ENCODE measurements at places on chromosomes 3 and 15.

DNA sequence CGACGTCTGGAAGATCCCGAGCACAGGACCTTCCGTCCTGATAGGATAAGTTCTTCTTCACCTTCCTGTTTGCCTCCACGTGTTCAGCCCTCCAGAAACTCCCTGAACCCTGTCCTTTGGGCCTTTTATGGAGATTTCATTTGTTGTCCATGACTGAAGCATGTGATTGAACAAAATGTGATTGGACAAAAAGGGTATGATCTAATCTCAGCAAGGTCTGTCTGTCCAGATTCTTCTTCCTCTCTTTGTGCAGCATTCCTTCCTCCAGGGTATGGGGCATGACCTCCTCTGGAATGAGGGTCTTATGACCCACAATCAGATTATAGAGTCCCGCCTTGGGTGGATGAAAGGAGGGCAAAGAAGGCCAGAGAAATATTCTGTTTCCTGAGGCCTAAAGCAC lies at the start of gene CYP19A1:
TSS of gene CYP19A1 (minus strand) at position 101 of the 400 bp plus-strand sequence. CDS start 95,684 bp downstream, outside the sequence.
- DNase-seq: no peak

DNA sequence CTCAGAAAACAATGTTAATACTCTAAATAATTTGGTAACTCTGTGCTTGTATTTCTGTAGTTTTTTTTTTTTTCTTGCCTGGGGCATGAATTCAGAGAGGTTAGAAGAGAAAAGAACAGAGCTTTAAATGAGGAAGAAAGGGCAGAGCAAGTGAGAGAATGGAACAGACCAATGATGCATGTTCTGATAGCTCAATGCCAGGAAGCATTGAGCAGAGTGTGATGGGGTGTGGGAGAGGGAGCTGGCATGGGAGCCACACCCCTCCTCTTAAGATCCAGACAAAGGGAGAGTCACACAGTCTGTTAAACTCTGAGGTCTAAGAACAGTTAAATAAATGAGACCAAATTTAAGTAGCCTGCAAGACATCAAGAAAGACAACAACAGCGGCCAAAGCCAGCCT lies 538.6 kb downstream of the TUSC7 start:
- DNase-seq: no peak

DNA sequence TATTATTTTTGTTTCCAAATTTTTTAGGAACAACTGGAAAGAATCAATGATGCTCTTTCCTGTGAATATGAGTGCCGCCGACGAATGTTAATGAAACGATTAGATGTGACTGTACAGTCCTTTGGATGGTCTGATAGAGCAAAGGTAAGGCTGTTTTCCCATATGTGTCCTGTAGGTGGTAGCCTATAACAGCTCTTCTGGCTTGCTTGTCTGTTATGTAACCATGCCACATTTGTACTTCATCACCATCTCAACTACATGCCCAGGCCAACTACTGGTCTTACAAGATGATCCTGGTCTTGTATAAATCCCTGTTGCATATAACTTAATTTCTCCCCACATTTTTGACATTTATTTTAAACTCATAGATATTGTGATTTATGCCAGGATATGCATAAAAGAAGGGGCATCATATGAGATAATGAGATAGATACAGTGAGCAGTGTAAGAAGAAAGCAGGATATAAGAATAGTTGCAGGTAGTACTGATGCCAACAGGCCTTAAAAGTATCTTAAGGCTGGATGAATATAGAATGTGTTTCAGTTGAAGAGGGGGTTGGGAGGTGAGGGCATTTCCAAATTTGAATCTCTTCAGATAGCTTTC lies 20.3 kb downstream of the FAM98B start:
- DNase-seq: no peak

GRCh38 chr3:186098740-186099139 lies 10.1 kb downstream of the ETV5 start:
- no peak for DNase-seq

DNA sequence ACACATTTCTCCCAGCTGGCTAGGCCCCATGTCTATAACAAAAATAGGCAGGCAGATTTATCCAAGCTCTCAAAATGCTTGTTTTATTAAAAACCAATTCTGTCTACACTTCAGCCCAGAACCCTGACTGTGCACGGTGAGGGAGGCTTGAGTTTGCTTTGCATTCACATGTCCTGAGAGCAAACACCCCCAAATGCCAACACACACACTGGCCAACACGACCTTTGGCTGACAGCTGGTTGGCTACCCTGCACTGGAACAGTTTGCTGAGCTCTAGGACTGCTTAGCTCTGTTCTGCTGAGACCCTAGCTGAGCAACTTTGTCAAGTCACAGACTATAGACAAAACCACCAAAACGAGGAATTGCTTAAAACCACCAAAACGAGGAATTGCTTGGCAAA lies 3.6 kb downstream of the STIMATE start:
- DNase-seq: no peak

DNA sequence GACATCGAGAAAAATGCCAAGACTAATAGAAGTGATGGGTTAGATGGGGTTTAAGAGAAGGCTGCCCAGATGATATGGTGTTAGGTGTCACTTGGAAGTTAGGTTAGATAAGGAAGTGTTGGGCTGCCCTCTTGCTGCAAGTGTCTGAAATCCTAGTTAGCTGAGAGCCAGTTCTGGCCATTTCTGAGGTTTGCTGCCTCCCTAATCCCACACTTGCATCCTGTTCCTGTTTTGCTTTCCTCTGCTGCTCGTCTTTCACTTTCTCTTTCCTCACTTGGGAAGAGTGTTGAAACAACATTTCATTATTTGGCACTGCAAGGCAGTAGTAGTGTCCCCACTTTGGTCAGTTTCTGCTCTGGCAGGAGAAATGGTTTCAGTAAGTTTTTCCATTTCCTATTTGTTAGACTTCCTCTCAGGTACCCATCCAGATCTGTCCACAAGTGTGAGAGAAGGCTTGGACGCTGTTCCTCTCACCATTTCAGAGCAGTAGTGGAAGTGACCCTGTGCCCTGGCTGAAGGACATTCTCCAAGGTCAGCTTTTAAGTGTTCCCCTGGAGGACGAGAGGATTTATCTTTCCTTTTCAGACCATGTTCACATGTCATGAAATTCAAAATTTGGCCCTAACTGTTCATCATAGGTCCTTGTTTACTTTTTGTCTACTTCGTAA lies 93.3 kb downstream of the ADAMTSL3 start:
- no peak for DNase-seq

GRCh38 chr3:195886181-195887141 lies 21.9 kb downstream of the TNK2 start:
- DNase-seq: no peak

DNA sequence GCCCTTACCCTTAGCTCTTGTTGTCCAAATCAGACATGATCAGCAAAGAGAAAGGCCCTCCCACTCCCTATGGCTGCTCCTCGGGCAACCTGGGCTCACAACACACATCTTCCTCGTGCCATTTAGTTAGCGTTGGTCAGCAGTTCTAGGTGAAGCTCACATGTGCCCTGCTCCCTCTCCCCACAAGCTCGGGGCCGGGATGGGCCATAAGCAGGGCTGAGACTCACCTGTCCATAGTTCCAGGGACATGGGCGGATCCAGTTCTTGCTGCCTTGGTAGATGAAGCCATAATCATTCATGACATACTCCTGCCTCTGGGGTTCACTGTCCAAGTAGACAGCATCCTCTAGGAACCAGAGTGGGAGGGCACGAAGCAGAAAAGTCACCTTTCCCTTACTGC lies 10.4 kb downstream of the TGM5 start:
- no peak for DNase-seq

- DNase-seq: no peak
These were observed 307.8 kb downstream of the GABRG3 start for GRCh38 chr15:27278761-27279160.

GRCh38 chr3:127697551-127698240 lies 24.9 kb downstream of the ABTB1 start:
- DNase-seq: no peak

DNA sequence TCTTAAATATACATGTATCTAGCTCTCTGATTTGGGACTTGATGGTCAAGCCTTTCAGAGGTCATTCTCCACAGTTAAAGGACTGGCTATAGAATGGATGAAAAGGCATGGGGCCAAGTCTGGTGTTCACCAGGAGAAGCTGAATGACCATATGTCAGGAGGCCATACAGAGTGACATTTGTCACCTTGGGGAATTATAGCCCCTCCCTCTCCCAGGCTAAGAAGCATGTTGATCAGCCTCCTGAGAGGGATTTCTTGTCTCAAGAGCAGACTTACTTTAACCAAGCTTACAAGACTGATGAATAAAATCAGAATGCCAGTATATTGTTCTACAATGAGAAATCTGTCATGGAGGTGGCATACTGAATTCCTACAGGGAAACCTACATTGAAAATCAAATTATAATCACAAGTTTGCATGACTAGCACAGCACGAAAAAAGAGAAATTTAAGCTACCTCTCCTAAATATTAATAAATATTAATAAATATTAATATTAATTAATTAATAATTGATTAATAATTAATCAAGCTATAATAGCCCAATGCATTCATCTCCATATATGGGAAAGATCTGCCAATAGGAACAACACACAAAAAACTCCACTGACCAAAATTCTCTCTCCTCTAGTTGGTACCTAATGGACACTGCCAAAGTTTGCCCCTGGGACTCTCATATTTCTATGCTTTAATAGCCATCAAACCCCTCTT lies 47.3 kb downstream of the ATP8B4 start:
- DNase-seq: no peak

DNA sequence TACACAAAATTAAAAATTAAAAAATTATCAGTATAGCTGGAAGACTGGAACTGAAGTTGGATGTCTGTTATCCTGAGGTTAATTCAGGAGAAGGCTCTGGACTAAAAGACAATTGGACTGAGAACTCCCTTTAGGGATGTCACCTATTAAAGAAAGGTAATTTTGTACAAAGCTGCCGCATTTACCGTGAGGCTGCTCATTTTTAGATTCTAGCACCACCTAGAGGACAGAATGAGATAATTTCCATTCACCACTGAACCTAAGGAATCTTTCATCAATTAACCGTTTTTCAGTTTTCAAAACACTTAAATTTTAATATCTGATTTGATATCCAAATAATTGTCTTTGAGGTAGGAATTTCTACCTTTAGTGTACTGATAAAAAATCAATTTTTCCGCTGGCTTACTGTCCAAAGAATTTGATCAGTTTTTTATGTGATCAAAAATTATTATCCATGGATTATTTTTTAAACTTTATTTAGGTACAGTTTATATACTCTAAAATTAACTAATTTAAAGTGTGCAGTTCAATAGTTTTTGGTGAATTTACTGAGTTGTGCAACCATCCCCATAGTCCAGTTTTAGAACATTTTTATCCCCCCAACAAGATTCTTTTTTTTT lies 106.7 kb upstream of the TNIK start:
- DNase-seq: no peak

All from stimulated activated CD8-positive, alpha-beta memory T cell treated with anti-CD3 and anti-CD28 coated beads, Interleukin-4, amount 100 ng/mL, for 1 hour (primary cell).